Naive thymus-derived CD8-positive, alpha-beta T cell (primary cell): ENCODE measurements at places on chromosomes 7 and 10.

DNA sequence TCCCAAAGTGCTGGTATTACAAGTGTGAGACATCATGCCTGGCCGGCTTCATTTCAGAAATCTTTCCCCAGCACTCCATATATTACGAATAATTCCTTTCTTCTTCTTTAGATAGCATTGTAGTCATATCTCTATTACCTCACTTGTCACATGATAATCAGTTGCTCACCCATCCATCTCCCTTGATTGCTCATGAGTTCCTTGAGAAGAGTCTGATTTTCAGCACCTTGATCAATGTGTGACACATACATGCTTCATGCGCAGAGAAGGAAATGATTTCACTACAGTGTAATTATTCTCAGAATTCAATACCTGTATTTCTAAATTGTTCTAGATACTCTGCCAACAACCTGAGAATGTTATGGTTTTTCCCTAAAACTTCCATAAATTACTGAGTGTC lies 26.7 kb upstream of the GGCT start:
- no peak for DNase-seq

- no peak for DNase-seq
Measured at GRCh38 chr7:45573661-45574415, at the start of gene ADCY1. Gene ADCY1 (plus strand): TSS chr7:45574368. CDS start chr7:45574544, 176 bp downstream.

DNA sequence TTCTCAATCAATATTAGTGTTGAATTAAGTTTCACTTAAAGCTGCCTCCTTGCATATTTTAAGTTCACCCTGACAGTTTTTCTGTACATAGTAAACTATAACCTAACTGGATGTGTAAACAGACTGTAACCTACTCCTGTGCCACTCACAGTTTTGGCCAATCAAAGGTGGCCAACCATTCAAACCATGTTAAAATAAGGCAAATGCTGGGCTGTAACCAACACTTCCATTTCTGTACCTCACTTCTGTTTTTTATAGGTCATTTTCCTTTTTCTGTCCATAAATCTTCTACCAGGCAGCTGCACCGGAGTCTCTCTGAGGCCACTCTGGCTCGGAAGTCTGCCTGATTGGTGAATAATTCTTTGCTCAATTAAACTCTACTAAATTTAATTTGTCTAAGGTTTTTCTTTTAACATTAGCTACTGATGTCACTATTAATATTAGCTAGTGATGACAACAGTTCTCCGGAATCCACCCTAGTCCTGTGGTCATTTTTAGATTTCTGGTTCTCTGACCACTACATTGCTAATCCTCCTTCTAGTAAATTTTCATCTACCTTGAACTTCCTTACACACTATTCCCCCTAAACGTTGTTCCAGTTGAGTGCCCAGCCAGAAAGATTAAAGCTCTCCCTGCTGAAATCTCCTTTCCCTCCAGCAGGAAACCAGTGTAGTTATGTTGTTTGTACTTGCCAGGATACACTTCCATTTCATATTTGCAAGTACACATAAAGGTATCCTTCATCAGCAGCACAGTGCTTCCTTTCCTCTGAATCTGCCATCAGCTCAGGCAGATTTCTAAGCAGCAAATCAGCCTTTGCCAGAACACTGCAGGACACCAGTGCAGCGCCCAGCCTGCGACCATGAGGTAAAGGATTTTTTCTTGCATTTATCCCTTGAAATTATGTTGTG lies 18.6 kb upstream of the IFIT2 start:
- no peak for DNase-seq

GRCh38 chr7:57867884-57868701 lies 418.1 kb downstream of the ZNF716 start:
- DNase-seq, result no peak

DNA sequence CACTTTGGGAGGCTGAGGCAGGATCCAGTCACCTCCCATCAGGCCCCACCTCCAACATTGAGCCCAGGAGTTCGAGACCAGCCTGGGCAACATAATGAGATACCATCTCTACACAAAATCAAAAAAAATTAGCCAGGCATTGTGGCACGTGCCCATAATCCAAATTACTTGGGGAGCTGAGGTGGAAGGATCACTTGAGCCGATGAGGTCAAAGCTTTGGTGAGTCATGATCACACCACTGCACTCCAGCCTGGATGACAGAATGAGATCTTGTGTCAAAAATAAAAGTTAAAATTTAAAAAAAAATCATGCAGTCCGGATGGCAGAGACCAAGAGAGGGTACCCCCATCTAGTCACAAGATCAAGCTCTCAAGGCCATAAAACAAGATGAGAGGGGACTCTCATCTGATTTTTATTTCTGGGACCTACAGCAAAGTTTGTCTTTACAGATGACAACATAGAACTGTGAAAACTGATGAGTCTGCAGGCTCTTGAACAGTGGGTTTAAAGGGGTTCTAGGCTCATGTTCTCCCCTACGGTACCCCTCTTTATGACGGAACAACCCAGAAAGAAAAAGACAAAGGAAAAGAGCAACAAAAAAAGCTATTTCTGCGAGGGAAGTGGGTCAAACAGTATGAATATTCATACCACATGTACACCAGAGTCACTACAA lies 28.9 kb upstream of the CREB3L2 start:
- no peak for DNase-seq

DNA sequence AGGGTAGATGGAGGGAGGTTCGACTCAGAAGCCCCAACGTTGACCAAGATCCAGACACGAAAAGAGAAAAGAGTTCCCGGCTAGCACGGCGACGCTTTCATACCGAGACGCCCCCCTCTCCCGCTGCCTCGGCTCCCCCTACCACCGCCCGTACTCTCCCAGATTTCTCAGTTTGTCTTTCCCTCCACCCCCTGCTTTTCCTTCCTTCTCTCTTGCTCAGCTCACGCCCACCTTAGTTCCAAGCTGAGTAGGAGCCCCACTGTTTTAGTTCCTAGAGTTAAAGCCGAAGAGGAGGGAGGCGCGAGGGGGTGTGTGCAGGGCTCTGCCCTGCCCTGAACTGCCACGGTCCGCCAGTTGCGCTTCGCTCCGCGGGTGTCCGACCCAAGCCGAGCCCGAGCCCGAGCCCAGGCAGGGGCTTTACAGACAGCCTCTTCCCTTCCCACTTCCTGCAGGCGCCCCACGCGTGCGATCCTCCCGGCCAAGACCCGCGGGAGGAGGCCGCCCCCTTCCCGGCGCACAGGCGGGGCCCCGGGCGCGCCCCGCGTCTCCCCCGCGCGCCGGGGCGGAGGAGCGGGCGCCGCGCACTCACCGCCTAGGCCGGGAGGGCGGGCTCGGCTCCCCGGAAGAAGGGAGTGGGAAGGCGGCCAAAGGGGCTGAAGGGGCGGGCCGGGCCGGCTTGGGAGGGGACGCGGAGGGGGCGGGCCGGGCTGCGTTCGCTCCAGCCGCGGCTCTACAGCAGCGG lies at the start of gene EPHB6:
TSS of gene EPHB6 (plus strand) at position 705 of the 742 bp plus-strand sequence. CDS start 8,152 bp downstream, outside the sequence.
- peak; percentile 39 for DNase-seq

GRCh38 chr10:133608855-133609254 lies 17.7 kb downstream of the FRG2B start:
- DNase-seq, result no peak

GRCh38 chr7:32078824-32079223 lies 8.6 kb upstream of the PDE1C start:
- DNase-seq, result no peak

DNA sequence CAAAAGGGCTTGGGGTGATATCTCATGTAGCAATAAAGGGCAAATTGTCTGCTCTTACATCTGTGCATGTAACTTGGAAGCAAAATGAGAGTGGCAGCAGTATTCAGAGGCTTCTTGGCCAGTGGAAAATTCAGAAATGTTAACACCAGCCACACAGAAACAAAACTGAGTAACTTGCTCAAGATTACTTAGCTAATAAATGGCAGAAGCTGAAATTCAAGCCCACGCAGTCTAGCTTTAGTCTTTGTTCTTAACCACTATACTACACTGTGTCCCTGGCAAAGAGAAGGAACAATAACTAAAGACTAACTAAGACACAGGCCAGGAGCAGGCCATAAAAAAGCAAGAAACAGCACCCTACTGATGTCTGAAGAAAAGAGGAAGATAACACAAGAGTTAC lies 185.9 kb upstream of the ASAH2 start:
- DNase-seq, result no peak

DNA sequence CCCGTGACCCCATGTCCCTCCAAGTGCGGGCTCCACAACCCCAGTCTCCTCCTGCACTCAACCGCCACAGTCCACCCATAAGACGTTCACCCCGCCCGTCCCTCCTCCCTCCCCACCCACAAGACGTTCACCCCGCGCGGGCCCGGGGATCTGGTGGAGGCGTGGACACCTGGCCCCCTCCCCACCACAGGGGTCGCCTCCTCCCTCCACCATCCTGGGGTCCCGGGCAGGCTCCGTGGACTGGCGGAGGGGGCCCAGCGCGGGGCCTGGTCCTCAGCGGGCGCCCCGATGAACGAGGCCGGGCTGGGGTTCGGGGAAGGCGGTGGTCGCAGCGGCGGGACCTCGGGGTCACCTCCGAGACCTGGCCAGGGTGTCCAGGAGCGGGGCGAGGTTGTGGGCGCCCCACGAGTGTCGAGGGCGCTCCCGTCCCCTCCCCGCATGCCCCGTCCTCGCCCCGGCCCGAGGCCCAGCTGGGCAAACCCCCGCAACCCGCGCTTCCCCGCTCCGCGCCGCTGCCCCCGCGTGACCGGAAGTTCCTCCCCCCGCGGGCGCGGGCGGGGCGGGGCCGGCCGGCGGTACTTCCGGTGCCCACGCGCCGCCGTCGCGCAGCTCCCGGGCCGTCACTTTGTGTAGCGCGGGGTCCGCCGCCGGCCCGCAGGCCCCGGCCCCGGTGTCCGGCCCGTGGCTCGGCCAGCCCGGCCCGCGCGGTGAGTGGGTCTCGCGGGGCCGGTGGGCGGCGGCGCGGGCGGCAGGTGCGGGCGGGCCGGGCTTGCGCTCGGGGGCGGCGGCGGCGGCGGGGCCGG lies at the start of gene ZNF316:
TSS of gene ZNF316 (plus strand) at position 578 of the 803 bp plus-strand sequence. CDS start 5,092 bp downstream, outside the sequence.
- DNase-seq, result no peak

DNA sequence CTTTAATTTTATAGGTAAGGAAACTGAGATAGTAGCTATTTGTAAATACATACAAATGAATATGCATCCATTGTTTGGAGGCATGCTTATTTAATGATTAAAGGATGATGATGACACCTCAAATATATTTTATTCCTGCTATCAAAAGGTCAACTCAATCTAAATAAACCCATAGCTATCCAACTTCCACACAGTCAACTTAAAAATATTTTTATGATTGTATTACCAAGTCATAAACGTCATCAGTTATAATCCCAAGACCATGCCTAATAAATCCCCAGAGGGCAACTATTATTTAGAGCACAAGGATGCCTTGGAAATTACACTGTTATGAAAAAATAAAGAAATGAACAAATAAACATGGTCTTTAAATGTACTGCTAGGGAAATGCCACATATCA lies 102.1 kb downstream of the MPP7 start:
- DNase-seq, result no peak

GRCh38 chr7:142671506-142671905 lies 77.8 kb upstream of the PRSS1 start:
- no peak for DNase-seq

DNA sequence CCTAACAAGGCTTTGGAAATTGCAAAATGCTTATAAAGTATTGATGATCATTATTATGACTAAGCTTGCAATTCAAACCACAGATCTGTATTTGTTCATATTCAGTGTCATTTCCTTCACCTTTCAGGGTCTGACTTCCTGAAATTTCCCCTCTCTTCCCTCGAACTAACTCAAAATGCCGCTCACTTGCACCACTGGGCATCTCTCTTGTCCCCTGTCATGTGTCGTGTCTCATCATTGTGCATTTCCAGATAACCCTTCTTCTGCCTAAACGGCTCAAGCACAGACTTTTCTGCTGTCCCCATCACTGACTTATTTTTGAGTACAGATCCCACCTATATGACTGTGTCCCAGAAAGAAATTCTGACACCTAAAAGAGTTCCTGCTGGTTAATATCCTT lies 41.0 kb upstream of the CELF2 start:
- no peak for DNase-seq

GRCh38 chr7:22945584-22945983 lies 68.3 kb downstream of the HYCC1 start:
- DNase-seq, result no peak

- DNase-seq, result no peak
Measured at GRCh38 chr10:105956550-105956949, 1208.0 kb downstream of the SORCS1 start.

GRCh38 chr7:151429560-151430331 lies 10.2 kb downstream of the CRYGN start:
- DNase-seq, result no peak

GRCh38 chr7:24406053-24406788 lies 122.2 kb downstream of the NPY start:
- no peak for DNase-seq

DNA sequence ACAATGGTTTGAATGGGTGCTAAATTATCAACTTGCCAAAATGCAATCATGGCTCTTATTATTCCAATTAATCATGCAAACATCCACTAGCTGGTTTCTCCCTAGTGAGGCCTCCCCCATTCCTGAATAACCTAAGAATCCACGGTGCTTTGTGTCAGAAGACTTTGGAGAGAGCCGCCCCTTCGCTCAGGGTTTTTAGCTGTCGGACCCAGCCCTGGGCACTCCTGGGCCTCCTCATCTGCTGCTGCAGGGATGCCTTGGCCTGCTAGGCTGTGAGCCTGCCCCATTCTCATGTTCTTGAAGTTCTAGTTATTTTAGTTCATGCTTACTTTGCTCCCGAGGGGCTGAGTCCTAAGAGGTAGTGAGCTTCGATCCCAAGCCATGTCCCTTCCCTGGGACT lies 34.1 kb upstream of the SFRP5 start:
- no peak for DNase-seq

DNA sequence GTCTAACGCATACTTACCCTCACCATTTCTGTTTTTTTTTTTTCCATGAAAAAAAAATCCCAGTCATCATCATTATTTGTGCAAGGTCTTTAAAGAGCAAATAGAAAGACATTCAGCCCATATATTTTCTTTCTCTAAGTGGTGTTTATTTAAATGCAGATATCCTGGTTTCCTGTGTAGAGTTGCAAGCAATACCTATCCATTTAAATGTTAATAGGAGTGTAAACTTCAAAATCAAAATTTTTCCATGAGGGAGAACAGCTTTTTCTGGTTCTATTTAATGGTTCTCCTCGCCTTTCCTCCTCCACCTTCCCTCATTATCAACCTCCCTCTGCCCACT lies 120.1 kb upstream of the AGK start:
- no peak for DNase-seq

DNA sequence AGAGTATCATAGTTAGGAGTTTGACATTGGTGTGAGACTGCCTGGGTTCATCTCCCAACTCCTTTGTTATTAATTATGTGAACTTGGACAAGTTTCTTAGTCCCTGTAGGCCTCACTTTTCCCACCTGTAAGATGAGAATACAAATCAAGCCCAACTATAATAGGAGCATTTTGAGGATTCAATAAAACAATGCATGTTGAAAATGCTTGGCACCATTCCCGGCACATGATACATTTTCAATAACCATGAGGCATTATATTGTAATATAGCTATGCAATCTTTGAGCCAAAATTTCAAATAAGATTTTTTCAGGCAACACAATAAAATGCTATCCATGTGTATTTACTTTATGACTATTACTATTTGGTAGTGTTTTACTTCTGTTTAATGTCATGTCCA lies 229.0 kb upstream of the SP4 start:
- DNase-seq, result no peak
